Renal pelvis (tissue), 12 donors: ENCODE measurements at places on chromosomes 11 and 22.

DNA sequence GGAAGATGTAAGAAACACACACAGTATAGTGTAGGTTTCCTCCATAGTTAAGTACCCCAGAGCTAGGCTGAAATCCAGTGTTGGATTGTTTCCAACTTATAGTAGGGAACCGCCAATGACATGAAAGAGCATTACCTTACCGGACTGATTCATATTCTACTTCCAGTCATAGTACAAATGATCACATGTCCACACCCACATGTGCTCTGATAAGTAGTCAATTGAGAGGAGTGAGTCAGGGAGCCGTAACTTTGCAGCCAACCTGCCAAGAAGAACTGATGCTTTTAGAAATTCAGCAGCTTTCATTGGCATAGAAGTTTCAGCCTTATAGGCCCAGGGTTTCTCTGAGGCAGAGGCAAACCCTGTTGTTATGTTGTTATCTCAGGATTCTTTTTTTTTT lies 240.6 kb downstream of the ETS1 start:
- DNase-seq = no peak

DNA sequence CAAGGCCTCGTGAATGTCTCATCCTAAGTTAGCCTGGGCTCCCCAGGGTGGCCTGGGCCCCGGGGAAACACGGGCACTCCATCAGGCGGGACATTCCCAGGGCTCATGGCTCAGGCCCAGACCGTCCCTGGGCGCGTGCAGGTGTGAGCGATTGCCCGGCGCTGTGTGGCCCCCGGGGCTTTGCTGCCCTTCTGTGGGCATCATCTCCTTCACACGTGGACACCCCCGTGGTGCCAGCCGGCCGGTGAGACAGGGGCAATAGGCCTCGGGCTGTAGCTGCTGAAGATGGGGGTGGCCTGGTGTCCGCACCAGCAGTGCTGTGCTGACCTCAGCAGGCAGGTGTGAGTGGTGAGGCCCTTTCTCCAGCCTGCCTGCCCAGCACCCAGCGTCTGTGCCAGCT lies 4.6 kb upstream of the SELENOO start:
- no peak for DNase-seq

DNA sequence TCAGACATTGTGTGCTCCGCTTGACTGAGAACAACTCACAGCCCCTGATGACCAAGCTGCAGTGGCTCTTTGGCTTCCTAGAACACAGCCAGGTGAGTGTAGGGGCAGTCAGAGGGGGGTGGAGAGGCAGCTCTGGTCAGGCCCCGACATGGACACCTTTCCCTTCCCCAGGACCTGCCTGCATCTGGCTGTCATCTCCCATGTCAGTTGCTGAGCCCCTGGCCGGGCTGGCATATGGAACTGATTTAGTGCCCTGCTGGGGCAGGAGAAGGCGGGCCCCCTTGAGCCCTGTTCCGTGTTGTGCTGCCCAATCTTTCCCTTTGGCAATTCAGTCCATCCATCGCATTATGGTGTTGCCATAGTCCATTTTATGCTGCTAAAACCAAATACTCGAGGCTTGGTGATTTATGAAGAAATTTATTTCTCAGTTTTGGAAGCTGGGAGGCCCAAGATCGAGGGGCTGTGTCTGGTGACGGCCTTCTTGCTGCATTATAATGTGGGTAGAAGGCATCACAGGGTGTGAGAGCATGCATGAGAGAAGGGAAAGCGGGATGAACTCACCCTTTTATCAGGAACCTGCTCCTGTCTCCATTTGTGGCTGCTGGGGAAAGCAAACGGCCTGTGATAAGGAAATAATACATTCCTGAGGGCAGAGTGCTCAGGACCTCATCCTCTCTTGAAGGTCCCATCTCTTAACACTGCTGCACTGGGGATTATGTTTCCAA lies 19.0 kb downstream of the USP35 start:
- no peak for DNase-seq

- DNase-seq = no peak
Measured at GRCh38 chr11:3946455-3947017, 91.1 kb downstream of the STIM1 start.

GRCh38 chr11:45379162-45379863 lies 93.2 kb upstream of the SYT13 start:
- DNase-seq = no peak

- DNase-seq = no peak
Measured at GRCh38 chr11:76596652-76597051, 73.9 kb downstream of the LRRC32 start.

GRCh38 chr11:6618117-6619003 lies 862 bp downstream of the TPP1 start:
- peak; percentile 77 for DNase-seq

GRCh38 chr11:115767047-115767802 lies 263.0 kb upstream of the CADM1 start:
- DNase-seq = no peak

GRCh38 chr11:62132689-62133293 lies 9.0 kb downstream of the INCENP start:
- DNase-seq = no peak

- DNase-seq = no peak
Measured at GRCh38 chr11:116643521-116643920, 129.3 kb downstream of the BUD13 start.

GRCh38 chr11:102012946-102013345 lies 34.3 kb upstream of the CFAP300 start:
- DNase-seq = no peak

GRCh38 chr11:39462506-39462905 lies 1996.9 kb downstream of the LRRC4C start:
- no peak for DNase-seq

GRCh38 chr11:75219869-75220268 lies 20.7 kb upstream of the TPBGL start:
- no peak for DNase-seq

DNA sequence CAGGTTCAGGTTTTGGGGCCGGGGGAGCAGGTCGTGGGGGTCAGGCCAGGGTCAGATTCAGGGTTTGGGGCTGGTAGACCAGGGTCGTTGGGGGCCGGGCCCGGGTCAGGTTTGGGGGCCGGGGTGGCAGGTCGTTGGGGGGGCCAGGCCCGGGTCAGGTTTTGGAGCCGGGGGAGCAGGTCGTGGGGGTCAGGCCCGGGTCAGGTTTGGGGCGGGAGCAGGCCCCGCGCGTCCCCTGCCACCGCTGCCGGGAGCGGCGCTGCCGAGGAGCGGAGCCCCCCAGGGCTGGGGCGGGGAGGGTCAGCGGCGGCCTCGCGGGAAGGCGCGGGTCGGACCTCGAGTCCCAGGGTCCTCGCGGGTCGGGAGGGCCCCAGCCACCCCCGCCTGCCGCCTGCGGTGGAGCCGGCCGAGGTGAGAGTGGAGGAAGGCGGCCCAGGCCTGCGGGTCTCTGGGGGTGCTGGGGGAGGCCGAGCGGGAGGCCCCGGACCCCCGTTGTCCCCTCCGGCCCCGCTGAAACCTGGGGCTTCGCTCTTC lies 535 bp downstream of the TRABD start:
- no peak for DNase-seq

DNA sequence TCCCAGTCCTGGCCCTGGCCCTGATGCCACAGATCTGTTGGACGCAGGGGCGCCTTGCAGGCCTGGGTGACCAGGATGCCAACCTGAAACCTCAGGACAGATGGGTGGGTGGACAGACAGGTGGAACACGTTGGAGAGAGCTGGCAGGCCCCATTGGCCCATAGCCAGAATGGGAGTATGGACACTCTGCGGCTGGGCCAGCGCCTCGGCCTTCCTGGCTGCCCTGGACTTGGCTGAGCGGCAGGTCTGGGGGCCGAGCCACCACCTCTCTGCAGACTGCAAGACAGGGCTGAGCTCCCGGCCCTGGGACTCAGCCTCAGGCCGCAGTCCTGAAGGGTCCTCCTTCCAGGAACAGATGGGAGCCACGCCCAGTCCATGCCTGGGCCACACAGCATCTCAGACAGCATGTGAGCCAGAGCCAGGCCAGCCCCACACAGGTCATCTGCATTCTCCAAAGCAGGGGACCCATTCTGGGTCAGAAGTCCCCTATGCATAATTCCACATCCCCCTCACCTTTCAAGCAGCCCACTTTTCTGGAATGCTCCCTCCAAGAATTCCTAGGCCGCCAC lies 14.1 kb downstream of the WNT7B start:
- no peak for DNase-seq

DNA sequence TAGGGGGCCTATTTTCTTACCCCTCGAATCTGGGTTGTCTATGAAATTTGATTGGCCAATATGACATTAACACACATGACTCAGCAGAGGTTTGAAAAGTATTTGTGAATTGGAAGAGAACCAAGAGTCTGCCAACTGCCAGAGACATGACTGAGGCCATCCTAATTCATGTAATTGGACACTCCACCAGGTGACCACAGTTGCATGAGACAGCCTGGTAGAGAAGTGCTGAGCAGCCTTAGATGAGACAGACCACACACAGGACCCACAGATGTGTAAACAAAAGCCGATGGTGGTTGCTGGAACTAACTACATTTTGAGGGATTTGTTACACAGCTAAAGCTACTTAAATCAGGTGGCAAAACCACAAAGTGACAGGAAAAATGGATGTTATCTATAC lies 855 bp upstream of the MS4A5 start:
- no peak for DNase-seq

GRCh38 chr22:22025320-22026156 lies 43.0 kb upstream of the TOP3B start:
- DNase-seq = no peak

- DNase-seq = no peak
Measured at GRCh38 chr22:39298241-39298987, 21.0 kb downstream of the RPL3 start.

- DNase-seq = no peak
Measured at GRCh38 chr11:62858201-62858600, 18.8 kb upstream of the WDR74 start.

- DNase-seq = no peak
Measured at GRCh38 chr22:26461188-26461810, 22.3 kb downstream of the HPS4 start.

- peak; percentile 60 for DNase-seq
Measured at GRCh38 chr11:123653827-123654565, 428 bp downstream of the SCN3B start.

DNA sequence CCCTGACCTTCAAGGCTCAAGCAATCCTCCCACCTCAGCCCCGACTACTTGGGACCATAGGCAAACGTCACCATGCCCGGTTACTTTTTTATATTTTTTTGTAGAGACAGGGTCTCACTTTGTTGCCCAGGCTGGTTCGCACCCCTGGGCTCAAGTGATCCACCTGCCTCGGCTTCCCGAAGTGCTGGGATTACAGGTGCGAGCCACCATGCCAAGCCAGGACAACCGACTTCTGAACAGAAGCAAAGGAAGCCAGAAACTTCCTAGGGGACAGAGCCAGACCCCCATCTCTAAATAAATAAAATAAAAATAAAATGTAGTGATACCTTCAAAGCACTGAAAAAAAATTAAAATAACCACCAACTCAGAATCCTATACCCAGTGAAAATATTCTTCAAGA lies 26.4 kb downstream of the C11orf58 start:
- no peak for DNase-seq

DNA sequence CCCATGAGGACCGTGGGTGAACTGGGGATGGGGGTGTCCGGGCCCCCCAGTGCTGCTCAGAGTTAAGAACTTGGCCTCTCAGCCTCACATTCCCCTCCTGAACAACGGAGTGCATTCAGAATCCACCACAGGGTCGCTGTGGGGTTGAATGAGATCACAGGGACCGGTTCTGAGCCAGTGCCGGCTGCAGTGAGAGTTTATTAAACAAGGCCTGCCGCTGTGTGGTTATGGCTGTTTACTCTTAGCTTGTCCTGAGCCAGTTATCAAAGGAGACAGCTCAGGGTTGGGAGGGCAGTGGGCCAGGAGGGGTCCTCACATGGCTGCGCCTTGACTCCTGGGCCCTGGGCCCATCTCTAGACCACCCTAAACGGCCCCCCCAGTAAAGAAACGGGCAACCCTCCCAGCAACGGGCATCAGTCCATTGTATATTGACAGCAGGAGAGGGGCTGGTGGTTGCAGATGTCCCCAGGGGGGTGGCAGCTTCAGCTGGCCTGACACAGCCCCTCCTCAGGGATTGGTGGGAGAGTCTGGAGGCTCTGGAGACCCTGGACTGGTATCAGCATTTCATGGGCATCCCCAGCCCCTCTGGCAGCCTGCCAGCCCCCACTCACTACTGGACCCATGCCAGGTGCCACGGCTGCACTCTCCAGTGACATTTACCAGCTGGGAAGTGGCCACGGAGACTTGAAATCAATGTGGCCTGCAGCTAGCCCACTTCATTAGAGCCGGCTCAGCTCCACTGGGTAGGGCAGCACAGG lies 15.1 kb upstream of the CABP7 start:
- no peak for DNase-seq

DNA sequence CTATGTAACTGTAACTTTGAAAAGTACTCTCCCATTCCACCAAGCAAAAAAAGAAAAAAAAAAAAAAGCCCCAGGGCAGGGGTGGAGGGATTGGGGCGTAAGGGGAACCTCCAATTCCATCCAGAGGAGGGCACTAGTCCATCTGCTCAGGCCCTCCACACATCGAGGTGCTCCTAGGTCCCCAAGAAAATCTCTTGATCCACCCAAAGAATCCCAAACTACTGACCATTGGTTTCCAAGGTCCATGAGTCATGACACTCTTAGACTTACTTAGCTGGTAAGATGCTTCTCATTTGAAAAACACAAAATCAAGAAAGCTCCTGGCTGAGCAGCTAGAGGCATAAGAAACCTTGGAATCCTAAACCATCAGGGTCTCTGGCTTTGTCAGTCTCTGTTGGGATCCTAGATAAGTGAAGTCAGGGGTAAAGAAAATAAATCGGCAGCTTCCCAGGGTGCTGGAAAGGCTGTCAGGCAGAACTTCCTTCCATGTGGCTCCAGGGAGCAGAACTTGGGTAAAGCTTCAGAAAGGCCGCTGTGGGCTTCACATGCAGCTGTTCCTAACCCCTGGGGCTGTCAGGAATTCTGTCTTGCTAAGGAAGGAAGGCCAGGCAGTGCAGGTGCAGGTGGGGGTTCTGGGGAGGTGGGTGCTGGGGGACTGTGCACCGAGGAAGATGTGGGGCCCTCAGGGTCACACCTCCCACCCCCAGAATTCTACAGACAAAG lies 49.4 kb upstream of the ADA2 start:
- no peak for DNase-seq

DNA sequence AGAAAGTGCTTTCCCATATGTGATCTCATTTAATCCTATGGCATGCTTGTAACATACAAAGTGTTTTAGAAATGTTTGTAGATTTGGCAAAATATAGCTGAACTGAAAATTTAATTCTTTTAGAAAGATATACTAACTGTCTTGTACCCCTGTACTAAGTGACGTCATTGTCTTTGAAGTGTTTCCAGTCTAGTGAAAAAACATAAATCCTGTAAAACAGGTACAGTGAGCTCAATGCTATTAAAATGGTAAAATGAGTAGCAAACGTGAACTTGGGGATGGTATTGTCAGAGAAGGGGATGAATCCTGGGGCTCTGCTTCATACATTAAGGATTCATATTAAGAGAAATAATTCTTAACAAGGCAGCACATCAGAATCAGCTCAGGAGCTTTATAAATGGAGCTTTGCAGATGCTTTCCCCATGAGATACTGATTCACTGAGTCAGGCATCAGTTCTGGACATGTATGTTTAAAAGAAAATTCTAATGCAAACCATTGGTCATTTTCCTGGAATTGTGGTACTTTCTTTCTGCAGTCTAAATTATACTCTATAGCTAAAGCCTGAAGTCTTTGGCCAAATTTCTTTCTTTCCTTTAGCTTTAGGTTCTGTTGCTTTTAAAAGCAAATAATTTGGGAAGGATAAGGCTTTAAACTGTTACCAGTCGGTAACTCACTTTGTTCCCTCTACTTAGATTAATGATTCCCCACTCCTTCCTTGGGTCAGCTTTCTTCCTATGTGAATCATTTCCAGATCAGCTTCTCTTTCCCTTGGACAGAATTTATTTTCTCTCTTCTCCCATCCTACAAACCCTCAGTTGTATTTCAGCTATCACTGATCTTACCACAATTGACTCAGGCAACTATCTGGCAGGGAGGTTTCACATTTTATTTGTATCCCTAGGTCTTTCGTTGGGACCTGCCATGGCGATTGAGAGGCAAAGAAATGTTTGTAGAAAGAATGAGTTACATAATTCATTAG lies 57.5 kb upstream of the DDI1 start:
- DNase-seq = no peak
